ENCODE measurements at places on chromosomes 5 and 9.

- no peak for DNase-seq
Observed at GRCh38 chr9:75909776-75910175, 19.3 kb downstream of the PCSK5 start.

GRCh38 chr9:109522106-109522505, 24.0 kb upstream of the PTPN3 start:
- no peak for DNase-seq

DNA sequence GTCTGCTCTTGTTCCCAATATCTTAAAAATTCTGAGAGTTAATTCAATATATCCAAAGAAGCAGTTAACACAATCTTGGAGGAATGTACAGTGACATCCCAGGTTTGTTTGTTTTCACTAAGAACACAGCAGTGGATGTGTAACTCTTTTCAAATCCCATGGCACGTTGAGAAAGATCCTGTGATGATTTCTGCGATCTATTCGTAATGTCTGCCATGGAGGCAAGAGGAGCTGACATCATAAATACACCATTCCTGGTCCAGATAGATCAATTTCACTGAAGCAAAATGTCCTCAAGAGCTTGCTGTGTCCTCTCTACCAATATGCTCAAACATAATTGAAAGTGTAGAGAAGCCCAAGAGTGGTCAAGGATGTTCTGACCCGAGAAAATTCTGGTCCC, 252.8 kb upstream of the TRIM32 start:
- DNase-seq: no peak

DNA sequence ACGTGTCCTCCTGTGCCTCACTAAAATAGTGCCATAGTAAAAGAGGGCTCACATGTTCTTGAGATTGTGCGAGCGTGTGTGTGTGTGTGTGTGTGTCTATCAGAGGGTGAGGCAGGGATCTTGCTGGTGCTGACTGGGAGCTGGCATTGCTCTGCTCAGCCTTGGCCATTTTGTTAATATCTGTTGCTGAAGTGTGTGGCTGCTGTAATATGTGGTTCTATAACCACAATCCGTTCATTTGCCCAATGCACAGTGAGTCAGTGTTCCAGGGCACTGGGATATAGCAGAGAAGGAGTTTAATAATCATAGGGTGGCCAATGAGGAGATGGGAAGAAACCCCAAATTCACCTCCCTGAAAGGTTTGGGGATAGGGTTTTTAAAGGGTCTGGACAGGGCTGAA, 61.3 kb downstream of the RASGRF2 start:
- DNase-seq: no peak

- DNase-seq: no peak
Observed at GRCh38 chr5:29750453-29750852, 1443.0 kb upstream of the CDH6 start.

DNA sequence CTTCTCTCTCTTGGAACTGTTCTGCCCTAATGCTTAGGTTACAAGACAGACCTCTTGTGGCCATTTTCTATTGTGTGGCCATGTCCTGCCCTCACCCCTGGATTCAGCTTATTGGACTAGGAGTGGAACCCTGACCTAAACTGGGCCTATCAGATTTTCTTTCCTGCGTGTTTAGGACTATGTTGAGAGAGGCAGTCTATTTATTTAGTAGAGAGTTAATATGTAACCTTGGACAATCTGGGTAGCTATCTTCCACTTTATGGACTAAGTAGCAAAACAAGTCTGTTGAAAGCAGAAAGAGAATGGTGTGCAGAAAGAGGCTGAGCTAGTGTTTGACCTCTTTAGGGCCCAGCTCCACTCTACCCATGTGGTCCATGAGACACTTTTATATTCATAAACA, 82.6 kb upstream of the SMIM32 start:
- DNase-seq: no peak
